Heart right ventricle (tissue), 16 donors: ENCODE measurements at places on chromosomes 11 and 22. TPM values are rescaled to one million over a fixed set of nuclear protein-coding genes. Genes with fewer than 3 reads are reported as not detected.

DNA sequence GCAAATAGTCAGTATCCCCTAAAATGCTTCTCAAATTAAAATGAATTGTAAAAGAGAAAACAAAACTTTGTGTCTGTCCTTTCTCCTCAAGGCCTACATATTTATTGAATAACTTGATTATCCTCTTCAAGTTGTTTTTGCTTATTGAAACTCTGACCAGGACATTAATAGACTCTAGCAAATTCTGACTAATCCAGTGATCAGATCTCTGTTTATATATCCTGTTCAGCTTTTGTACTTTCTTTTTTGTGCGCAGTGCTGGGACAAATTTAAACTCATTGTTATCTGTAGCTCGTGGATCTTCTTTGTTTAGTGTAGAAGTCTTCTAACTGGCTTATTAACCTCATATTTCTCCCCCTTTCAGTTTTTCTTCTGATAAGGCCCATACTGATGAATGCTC is 139.9 kb upstream of the SORL1-AS1 start:
- H3K4me3 ChIP-seq: no peak overlapping the region

Gene THOC5
- total RNA-seq: 37.4 TPM

- no peaks in the 10 kb centered on the region for H3K36me3 ChIP-seq
- no peak for DNase-seq
- no peaks in the 10 kb centered on the region for H3K4me1 ChIP-seq
- no peak overlapping the region for H3K27ac ChIP-seq
- no peaks in the 10 kb centered on the region for H3K27me3 ChIP-seq
- H3K4me3 ChIP-seq: no peak overlapping the region
Observed at GRCh38 chr11:100403816-100404215, 283.3 kb upstream of the ARHGAP42 start.

DNA sequence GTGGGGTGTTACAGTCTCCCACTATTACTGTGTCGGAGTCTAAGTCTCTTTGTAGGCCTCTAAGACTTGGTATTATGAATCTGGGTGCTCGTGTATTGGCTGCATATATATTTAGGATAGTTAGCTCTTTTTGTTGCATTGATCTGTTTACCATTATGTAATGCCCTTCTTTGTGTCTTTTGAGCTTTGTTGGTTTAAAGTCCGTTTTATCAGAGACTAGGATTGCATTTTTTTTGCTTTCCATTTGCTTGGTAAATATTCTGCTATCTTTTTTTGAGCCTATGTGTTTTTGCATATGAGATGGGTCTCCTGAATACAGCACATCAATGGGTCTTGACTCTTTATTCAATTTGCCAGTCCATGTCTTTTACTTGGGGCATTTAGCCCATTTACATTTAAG is 97.6 kb downstream of the PDE3B start:
- no peaks in the 10 kb centered on the region for H3K36me3 ChIP-seq
- DNase-seq: no peak
- H3K4me1 ChIP-seq: no peaks in the 10 kb centered on the region
- H3K4me3 ChIP-seq: no peak overlapping the region
- no peak overlapping the region for H3K27ac ChIP-seq
- H3K27me3 ChIP-seq: no peaks in the 10 kb centered on the region

- no peak overlapping the region for H3K4me3 ChIP-seq
- no peak overlapping the region for H3K27ac ChIP-seq
- no peaks in the 10 kb centered on the region for H3K27me3 ChIP-seq
Observed at GRCh38 chr22:41722496-41722895, 23.2 kb downstream of the MEI1 start.

DNA sequence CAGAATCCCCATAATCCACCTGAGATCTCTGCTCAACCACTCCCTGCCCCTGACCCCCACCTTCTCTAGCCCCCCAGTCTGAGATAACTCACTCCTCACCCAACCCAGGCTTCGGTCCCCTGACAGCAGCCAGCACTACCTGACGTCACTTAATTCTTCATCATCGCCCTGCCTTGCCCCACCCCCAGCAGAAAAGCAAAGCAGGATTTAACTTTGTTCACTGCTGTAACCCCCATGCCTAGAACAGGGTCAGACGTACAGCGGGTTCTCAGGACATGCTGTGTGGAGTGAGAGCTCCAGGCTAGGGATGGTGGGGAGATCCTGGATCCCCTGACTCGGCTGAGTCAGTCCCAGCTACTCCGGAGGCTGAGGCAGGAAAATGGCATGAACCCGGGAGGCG is 45.8 kb downstream of the ELFN2 start:
- DNase-seq: no peak
- no peaks in the 10 kb centered on the region for H3K4me1 ChIP-seq
- no peaks in the 10 kb centered on the region for H3K36me3 ChIP-seq
- H3K27me3 ChIP-seq: peaks cover 57% of the 10 kb centered on the region
